ENCODE measurements at places on chromosomes 6 and 20.

- no peak for DNase-seq
Measured at GRCh38 chr20:53162251-53162835, 190.2 kb downstream of the TSHZ2 start.

GRCh38 chr20:44594730-44595129, 12.4 kb downstream of the PKIG start:
- no peak for DNase-seq

DNA sequence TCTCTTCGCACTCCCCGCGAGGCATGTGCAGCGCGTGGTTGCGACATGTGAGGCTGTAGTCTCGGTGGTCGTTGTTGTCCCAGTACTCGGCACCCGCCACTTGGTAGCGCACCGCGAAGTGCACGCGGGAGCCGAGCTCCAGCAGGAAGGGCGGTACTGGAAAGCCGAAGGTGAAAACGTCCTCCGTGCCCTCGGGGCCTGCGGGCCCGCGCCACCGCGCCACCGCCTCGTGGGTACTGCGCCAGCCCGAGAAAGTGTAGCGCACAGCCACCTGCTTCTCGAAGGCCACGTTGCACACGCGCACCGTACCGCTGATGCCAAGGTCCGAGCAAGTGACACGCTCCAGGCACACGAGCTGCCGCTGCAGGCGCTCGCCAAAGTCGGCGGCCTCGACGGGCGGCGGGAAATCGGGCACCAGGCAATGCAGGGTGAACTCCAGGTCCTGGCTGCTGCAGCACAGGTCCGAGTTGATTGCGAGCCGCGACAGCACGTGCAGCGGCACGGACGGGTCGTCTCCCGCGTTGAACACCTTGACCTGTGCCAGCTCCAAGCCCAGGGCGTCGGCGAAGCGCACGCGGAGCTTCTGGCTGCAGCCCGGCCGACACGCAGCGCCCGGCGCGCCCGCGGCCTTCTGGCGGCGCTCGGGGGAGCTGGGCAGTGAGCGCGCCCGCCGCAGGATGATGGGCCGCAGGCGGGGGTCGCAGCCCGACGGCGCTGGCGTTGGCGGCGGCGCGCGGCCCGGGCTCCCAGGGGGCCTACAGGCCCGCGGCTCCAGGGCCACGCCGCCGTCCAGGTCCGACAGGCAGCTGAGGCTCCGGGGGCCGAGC, 840 bp downstream of the PPP1R3D start:
- no peak for DNase-seq

DNA sequence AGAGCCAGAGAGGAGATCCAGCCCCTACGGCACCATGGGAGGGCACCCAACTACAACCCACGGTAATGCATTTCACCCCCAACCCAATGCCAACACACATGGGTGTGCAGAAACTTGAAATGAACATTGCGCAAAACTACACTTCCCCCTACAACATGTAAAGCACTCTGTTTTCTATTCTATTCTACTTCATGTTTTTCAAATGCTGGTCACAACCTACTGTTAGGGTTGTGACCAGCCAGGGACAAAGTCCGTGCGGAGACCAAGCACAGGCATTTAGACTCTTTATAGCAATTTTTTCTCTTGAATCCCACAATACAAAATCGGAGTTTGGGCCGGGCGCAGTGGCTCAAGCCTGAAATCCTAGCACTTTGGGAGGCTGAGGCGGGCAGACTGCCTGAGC, 90.6 kb downstream of the MRPL14 start:
- DNase-seq = no peak

- no peak for DNase-seq
Measured at GRCh38 chr6:14735956-14736486, 509.8 kb upstream of the JARID2 start.

- DNase-seq = no peak
Measured at GRCh38 chr6:13611715-13612114, 3.4 kb upstream of the NOL7 start.

GRCh38 chr6:15243910-15244619, 1.8 kb upstream of the JARID2 start:
- no peak for DNase-seq

Measured in stimulated activated CD4-positive, alpha-beta T cell treated with anti-CD3 and anti-CD28 coated beads, Interleukin-15, amount 100 ng/mL, for 1 hour (primary cell).